CD4-positive, alpha-beta T cell treated with Interleukin-2 at 100 ng/mL for 4 hours (primary cell): ENCODE measurements at places on chromosomes 3 and 15.

- DNase-seq = no peak
Measured at GRCh38 chr3:177294221-177294620, 96.9 kb upstream of the TBL1XR1 start.

DNA sequence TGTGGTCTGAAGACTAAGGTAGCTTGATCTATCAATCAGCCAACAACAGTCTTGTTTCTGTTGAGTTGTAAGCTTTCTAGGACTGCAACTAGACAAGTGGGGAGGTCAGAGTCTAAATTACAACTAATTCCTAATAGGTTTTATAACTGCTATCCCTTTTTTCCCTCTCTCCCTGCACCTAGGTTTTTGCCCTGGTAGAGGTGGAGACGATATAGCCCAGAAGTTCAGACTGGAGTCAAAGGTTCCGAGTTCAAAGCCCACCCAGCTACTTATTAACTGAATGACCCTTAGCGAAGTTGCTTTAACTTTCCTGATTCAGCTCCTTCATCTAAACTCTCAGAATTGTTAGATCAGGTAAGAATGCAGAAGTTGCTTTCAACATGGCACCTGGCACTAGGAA, 100.6 kb downstream of the IGF2BP2 start:
- DNase-seq = no peak

GRCh38 chr3:67578416-67578815, 76.0 kb downstream of the SUCLG2 start:
- no peak for DNase-seq

DNA sequence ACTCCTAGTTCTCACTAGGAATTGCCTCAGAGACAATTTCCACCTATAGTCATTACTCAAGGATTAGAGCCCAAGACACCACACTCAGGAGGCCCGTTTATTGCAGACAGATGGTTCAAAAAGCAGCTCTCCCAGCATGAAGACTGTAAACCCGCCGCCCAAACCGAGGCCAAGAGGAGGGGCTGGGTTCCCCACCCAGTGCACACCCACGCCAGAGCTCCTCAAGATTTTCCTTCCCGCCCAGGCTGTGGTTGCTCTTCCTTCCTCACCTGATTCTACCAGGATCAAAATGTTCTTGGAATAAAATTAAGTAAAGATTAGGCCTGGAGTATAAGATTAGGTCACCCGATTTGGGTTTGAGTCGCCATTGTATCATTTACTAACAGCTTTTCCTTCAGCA, 364.4 kb downstream of the MECOM start:
- DNase-seq = no peak

GRCh38 chr15:25829073-25829472, 34.1 kb downstream of the ATP10A start:
- DNase-seq = no peak
